ENCODE measurements at places on chromosomes 11 and 22. TPM values are rescaled to one million over a fixed set of nuclear protein-coding genes. Genes with fewer than 3 reads are reported as not detected.

GRCh38 chr11:119694334-119694733 is 34.7 kb downstream of the NECTIN1 start:
- H3K27ac ChIP-seq = peak overlapping the region; percentile 56
- H3K27me3 ChIP-seq = no peaks in the 10 kb centered on the region
- no peak for DNase-seq
- H3K4me3 ChIP-seq = no peak overlapping the region

- H3K27ac ChIP-seq = no peak overlapping the region
- H3K4me1 ChIP-seq = no peaks in the 10 kb centered on the region
- no peak overlapping the region for H3K4me3 ChIP-seq
- no peaks in the 10 kb centered on the region for H3K27me3 ChIP-seq
Measured at GRCh38 chr11:122430490-122430889, 225.0 kb upstream of the UBASH3B start.

DNA sequence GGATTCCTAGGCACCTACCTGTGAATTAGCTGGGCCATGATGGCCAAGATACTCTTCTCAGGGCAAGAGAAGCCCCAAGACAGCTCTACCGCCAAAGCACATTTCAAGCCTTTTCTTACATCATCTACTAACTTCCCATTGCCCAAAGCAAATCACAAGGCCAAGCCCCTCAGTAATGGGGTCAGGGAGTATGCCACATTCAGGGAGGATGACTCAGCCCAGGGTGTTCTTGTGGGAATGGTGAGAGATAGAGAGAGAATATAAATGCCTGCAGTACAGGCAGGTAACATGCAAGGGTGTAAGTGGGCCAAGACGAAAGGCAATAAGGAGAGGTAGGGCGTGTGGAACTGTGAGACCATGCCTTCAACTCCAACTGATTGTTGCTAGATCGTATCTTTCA is 162.5 kb upstream of the ISX start:
- H3K4me3 ChIP-seq = no peak overlapping the region
- H3K27me3 ChIP-seq = no peaks in the 10 kb centered on the region
- no peak overlapping the region for H3K27ac ChIP-seq
- H3K36me3 ChIP-seq = no peaks in the 10 kb centered on the region
- H3K4me1 ChIP-seq = no peaks in the 10 kb centered on the region
- no peak for DNase-seq

GRCh38 chr11:133545199-133545803 is 13.0 kb upstream of the OPCML start:
- no peak for DNase-seq
- no peak overlapping the region for H3K4me3 ChIP-seq
- no peaks in the 10 kb centered on the region for H3K36me3 ChIP-seq
- no peaks in the 10 kb centered on the region for H3K27me3 ChIP-seq
- H3K27ac ChIP-seq = no peak overlapping the region

- peak overlapping the region; percentile 86 for H3K27ac ChIP-seq
- peak overlapping the region; percentile 85 for H3K4me3 ChIP-seq
- peaks cover 18% of the 10 kb centered on the region for H3K4me1 ChIP-seq
Measured at GRCh38 chr11:71451596-71452198, 1.3 kb upstream of the NADSYN1 start.

DNA sequence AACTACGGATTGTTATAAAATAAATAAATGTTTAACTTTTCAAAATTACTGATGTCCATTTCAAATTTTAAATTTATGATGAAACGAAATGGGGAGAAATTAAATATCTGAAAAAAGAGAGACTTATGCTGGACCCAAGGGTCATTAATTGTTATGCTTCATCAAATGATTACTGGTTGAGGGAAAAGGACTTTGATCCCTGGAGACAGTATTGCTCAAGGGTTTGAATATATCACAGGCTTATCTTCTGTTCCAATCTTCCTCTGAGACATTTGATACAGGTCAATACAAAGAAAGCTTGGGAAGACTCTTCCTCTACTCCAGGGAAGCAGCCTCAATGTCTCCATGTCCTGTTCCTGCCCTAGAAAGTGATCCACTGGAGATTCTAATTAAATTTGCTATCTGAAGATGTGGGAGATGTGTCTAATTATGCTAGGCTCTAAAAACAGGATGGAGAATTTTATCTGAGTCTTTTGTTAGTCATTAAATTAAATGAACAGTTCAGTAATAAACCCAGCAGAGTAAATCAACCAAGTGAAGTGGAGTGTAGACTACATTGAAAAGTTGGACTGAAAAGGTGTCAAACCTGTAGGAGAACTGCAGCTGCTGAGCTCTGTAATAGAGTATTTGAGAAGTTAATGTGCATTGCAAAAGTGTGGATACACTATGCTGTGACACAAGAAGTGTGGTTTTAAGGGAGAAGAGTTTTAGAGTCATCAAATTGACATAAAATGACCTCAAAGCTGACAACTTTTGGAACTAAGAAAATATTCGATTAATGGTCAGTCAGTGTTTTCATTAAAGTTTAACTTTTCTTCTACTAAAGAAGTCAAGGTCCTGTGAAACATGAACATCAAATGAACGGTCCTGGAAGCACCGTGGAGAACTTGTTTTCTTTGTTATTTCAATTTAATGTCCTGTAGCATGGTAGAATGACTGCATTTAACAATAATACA is 623.7 kb upstream of the CCDC90B start:
- no peaks in the 10 kb centered on the region for H3K36me3 ChIP-seq
- H3K27me3 ChIP-seq = no peaks in the 10 kb centered on the region
- H3K4me1 ChIP-seq = no peaks in the 10 kb centered on the region
- H3K4me3 ChIP-seq = no peak overlapping the region
- no peak for DNase-seq

DNA sequence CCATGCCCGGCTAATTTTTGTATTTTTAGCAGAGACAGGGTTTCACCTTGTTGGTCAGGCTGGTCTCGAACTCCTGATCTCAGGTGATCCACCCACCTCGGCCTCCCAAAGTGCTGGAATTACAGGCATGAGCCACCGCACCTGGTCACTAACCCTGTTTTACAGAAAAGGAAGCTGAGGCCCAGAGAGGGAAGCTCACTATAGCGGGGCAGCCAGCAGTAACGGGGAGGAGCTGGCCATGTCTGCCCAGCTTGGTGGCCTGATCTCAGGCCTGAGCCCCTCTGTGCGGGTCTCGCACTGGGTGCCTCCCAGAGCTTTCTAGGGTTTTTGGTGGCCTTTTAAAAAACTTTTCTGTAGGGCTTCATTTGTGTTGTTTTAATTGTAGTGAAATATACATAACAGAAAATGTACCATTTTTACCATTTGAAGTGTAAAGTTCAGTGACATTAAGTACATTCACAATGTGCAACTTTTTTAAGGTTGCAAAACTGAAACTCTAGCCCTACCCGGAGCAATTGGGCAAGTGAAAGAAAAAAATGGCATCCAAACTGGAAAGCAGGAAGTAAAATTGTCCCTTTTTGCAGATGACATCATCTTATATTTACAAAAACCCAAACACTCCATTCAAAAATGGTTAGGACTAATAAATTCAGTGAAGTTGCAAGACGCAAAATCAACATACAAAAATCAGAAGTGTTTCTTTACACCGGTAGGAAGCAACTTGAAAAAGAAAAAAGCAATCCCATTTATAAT is 14.5 kb upstream of the CYTH4 start:
- H3K27ac ChIP-seq = no peak overlapping the region
- DNase-seq = no peak
- H3K4me1 ChIP-seq = no peaks in the 10 kb centered on the region
- no peaks in the 10 kb centered on the region for H3K36me3 ChIP-seq
- no peak overlapping the region for H3K4me3 ChIP-seq
- H3K27me3 ChIP-seq = no peaks in the 10 kb centered on the region

GRCh38 chr11:22079133-22079872 is 113.6 kb upstream of the ANO5 start:
- H3K27me3 ChIP-seq = no peaks in the 10 kb centered on the region
- H3K4me1 ChIP-seq = no peaks in the 10 kb centered on the region
- no peaks in the 10 kb centered on the region for H3K36me3 ChIP-seq

GRCh38 chr11:47394322-47395222 is 13.8 kb upstream of the SLC39A13 start:
- H3K36me3 ChIP-seq = no peaks in the 10 kb centered on the region
- no peak overlapping the region for H3K4me3 ChIP-seq
- DNase-seq = no peak
- no peaks in the 10 kb centered on the region for H3K4me1 ChIP-seq
- H3K27ac ChIP-seq = peak overlapping the region; percentile 51
- no peaks in the 10 kb centered on the region for H3K27me3 ChIP-seq

GRCh38 chr11:36376888-36377758 is 81.0 kb downstream of the PRR5L start:
- H3K27ac ChIP-seq = no peak overlapping the region
- no peaks in the 10 kb centered on the region for H3K4me1 ChIP-seq
- DNase-seq = no peak
- H3K27me3 ChIP-seq = peaks cover 6% of the 10 kb centered on the region
- peak overlapping the region; percentile 32 for H3K4me3 ChIP-seq

DNA sequence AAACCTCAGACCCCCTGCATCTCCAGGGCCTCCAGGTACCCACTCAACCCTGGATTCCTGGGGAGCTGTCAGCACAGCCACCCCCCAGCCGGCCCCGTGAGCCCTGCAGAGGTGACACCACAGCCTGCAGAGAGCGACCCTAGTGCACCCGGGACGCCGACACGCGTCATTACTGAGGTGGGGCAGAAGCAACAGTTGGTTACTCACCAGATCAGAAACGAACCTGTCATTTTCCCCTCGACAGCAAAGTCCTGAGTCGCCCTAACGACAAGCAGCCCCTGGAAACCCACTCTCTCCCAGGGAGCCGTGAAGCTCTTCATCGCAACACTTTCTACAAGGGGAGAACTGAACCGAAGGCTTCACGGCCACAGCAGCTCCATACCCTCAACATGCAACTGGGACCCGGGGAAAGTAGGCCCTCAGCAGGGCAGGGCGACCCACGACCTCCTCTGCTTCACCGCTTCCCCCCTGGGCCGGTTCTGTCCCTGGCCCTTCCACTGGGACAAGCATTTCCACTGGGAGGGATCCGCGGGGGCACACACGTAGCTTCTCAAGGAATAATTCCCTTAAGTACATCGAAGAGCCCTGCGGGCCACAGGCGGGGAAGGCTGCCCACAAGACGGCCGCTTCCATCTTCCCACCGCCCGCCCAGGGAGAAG is 1.6 kb downstream of the BRD1 start:
- no peaks in the 10 kb centered on the region for H3K27me3 ChIP-seq
- peaks cover 7% of the 10 kb centered on the region for H3K36me3 ChIP-seq
- H3K4me1 ChIP-seq = peaks cover 5% of the 10 kb centered on the region
- peak overlapping the region; percentile 65 for H3K27ac ChIP-seq
- DNase-seq = no peak

GRCh38 chr11:74256378-74257133 is 54.9 kb downstream of the P4HA3 start:
- peaks cover 11% of the 10 kb centered on the region for H3K4me1 ChIP-seq
- no peaks in the 10 kb centered on the region for H3K27me3 ChIP-seq
- H3K4me3 ChIP-seq = no peak overlapping the region
- no peaks in the 10 kb centered on the region for H3K36me3 ChIP-seq
- H3K27ac ChIP-seq = no peak overlapping the region
- no peak for DNase-seq

GRCh38 chr11:70250876-70251658 is 19.4 kb upstream of the PPFIA1 start:
- no peaks in the 10 kb centered on the region for H3K36me3 ChIP-seq
- H3K4me1 ChIP-seq = no peaks in the 10 kb centered on the region
- no peaks in the 10 kb centered on the region for H3K27me3 ChIP-seq

DNA sequence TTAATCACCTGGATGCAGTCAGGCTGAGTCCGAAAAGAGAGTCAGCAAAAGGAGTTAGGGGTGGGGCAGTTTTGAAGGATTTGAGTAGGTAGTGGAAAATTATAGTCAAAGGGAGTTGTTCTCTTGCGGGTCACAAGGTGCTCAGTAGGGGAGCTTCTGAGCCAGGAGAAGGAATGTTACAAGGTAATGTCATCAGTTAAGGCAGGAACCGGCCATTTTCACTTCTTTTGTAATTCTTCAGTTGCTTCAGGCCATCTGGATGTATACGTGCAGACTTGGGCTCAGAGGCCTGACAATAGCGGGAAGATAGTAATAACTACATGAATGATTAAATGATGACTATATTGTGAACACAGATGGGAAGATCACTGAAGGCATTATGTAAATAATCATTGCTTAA is 6.2 kb downstream of the SC5D start:
- H3K27me3 ChIP-seq = no peaks in the 10 kb centered on the region
- no peak for DNase-seq
- no peak overlapping the region for H3K27ac ChIP-seq
- no peaks in the 10 kb centered on the region for H3K36me3 ChIP-seq

- H3K36me3 ChIP-seq = no peaks in the 10 kb centered on the region
- DNase-seq = no peak
- no peaks in the 10 kb centered on the region for H3K4me1 ChIP-seq
- no peaks in the 10 kb centered on the region for H3K27me3 ChIP-seq
Measured at GRCh38 chr11:20125927-20126326, 34.3 kb downstream of the DBX1 start.

DNA sequence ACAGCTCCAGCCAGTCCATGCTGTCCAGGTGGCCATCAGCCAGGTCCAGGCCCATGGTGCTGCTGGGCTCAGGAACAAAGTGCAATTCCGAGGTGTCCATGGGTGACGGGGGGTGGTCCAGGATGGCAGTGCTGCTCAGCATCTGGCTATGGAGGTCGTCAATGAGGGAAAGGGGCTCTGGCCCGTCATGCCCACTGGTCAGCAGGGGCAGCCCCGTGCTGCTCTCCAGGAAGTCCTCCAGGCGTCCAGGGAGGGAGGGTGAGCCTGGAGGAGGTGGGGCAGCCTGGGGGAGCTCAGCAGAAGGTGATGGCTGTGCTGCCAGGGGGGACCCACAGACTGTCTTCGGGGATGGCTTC is 41.1 kb downstream of the SGSM3 start:
- H3K36me3 ChIP-seq = peaks cover 43% of the 10 kb centered on the region
- DNase-seq = no peak
- no peak overlapping the region for H3K27ac ChIP-seq

GRCh38 chr22:37552524-37553163 is 7.6 kb upstream of the CDC42EP1 start:
- no peak overlapping the region for H3K4me3 ChIP-seq
- H3K36me3 ChIP-seq = no peaks in the 10 kb centered on the region
- H3K27me3 ChIP-seq = no peaks in the 10 kb centered on the region

- no peak overlapping the region for H3K27ac ChIP-seq
- H3K4me3 ChIP-seq = no peak overlapping the region
- DNase-seq = no peak
- no peaks in the 10 kb centered on the region for H3K27me3 ChIP-seq
- no peaks in the 10 kb centered on the region for H3K4me1 ChIP-seq
Measured at GRCh38 chr11:68012843-68013610, 2.9 kb downstream of the ALDH3B1 start.

Gene TNNT3
- total RNA-seq = 8.4 TPM

Gene ELMOD1
- total RNA-seq = 0.36 TPM

Gene KRTAP5-7
- total RNA-seq = not detected

Gene KCNJ4
- 3.2 TPM for total RNA-seq

Gene SERPING1
- 88.7 TPM for total RNA-seq

Gene DDX25
- 9.5 TPM for total RNA-seq

Gene TMEM191B
- not detected for total RNA-seq

Gene C11orf86
- not detected for total RNA-seq

Gene RAB36
- 12.7 TPM for total RNA-seq

Gene LGR4
- total RNA-seq = 97.2 TPM

Gene IGF2
- total RNA-seq = 4.1 TPM

Gene SYT9
- 0.64 TPM for total RNA-seq

Gene KRTAP5-1
- not detected for total RNA-seq

All from prostate gland (tissue), 2 donors.